ENCODE measurements at places on chromosomes 16 and 17. TPM values are rescaled to one million over a fixed set of nuclear protein-coding genes. Genes with fewer than 3 reads are reported as not detected.

The LGALS9B gene
- total RNA-seq: not detected

The RPRML gene
- not detected for total RNA-seq

The JMJD6 gene
- total RNA-seq: 65.5 TPM

The ITGB4 gene
- 1.5 TPM for total RNA-seq

The CDR2L gene
- total RNA-seq: 0.89 TPM

DNA sequence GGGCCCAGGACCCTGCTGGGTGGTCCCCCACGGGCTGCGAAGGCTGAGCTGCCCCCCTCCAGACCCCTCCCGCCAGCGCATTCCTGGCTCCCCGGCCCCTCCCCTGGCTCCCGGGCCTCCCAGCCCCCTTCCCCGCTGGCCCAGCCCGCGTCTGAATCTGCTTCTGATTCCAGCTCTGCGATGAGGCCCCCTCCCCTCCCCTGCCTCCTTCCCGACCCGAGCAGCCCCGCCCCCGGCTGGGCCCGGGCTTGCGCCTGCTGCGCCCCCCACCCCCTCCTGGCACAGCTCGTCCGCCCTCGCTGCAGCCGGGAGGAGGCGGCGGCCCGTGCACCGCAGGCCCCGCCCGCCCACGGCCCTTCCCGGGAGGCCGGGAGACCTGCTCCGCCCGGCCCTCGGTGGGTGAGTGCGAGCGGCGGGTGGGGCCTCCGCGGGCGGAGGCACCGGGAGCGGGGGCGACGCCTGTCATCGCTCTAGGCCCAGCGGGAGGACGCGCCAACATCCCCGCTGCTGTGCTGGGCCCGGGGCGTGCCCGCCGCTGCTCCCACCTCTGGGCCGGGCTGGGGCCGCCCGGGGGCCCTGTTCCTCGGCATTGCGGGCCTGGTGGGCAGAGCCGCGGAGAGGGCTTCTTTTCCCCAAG is at the start of gene NTN3:
Gene NTN3, plus strand, starts transcription at position 282 of the 637 bp plus-strand sequence. CDS start 405 bp downstream, outside the sequence.
- peak; percentile 50 for DNase-seq
- no peak within 1 kb of the TSS for H3K4me3 ChIP-seq
- no peaks in the 10 kb centered on the region for H3K36me3 ChIP-seq

GRCh38 chr16:72952404-72952803 is 95.5 kb downstream of the ZFHX3 start:
- H3K36me3 ChIP-seq: no peaks in the 10 kb centered on the region
- no peak overlapping the region for H3K4me3 ChIP-seq
- H3K4me1 ChIP-seq: no peaks in the 10 kb centered on the region

DNA sequence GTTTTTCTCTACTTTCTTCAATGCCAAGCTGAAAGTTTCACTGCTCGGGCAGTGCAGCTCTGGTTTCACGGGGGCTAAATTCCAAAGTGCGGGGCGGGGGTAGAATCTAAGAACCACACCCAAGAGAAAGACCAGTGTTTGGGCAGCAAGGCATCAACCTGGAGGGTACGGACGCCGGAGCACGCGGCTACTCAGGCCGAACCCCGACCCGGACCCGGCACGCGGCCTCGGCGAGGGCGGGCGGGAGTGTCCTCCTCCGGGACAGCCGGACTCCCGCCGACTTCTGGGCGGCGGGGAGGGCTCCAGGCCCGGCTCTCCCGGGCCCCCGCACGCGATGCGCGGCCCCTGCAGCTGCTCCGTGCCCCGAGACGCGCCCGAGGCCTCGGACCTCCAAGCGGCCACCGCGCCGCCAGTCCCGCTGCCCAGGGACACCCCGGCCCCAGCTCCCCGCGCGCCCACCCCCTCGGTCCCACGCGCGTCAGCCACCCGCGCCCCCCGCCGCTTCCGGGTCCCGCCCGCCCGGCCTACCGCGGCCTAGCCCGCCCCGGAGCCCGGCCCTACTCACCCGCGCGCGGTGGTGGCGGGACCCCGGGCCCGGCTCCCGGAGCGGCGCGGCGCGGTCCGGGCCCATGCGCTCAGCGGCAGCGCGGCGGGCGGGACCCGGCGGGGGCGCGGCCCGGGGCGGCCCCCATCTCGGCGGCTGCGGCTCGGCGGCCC is 561 bp downstream of the AXIN1 start:
- H3K36me3 ChIP-seq: peaks cover 10% of the 10 kb centered on the region
- peak overlapping the region; percentile 80 for H3K4me3 ChIP-seq
- H3K27ac ChIP-seq: peak overlapping the region; percentile 79
- H3K27me3 ChIP-seq: no peaks in the 10 kb centered on the region

- H3K4me1 ChIP-seq: no peaks in the 10 kb centered on the region
- DNase-seq: no peak
- H3K4me3 ChIP-seq: no peak overlapping the region
- peaks cover 29% of the 10 kb centered on the region for H3K27me3 ChIP-seq
- no peak overlapping the region for H3K27ac ChIP-seq
Observed at GRCh38 chr16:2364638-2365210, 24.2 kb upstream of the ABCA3 start.

- H3K4me3 ChIP-seq: no peak overlapping the region
- H3K27me3 ChIP-seq: no peaks in the 10 kb centered on the region
- no peaks in the 10 kb centered on the region for H3K4me1 ChIP-seq
- no peak overlapping the region for H3K27ac ChIP-seq
Observed at GRCh38 chr16:62741692-62742091, 705.5 kb upstream of the CDH8 start.

- H3K27me3 ChIP-seq: peaks cover 23% of the 10 kb centered on the region
- H3K36me3 ChIP-seq: no peaks in the 10 kb centered on the region
- no peak for DNase-seq
- H3K27ac ChIP-seq: no peak overlapping the region
Observed at GRCh38 chr17:49114703-49115102, 17.9 kb upstream of the B4GALNT2 start.

DNA sequence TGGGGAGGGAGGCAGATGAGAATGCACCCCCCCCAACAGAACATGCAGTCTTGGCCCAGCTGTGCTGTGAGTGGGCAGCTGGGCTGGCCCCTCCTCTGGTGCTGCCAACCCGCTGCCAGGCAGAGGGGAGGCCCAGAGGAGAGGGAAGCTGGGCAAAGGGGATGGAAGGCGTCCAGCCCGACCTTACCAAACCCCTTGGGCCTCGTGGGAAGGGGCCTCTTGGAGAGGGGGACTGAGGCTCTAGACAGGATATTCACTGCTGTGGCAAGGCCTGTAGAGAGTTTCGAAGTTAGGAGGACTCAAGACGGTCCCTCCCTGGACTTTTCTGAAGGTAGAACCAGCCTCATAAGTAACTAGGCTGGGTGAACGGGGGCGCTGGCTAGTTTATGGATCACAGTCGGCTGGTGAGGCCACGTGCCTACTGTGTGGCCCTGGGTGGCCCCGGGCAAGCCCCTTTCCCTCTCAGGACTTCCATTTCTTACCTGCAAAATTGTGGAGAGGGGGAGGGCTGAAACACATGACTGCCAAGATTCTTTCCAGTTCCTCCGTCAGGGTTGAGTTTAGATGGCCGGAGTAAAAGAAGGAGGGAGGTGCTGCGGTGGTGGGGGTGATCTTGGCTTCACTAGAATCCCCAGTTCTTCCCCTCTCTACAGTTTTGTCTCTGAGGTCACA is 857 bp upstream of the STAT5A start:
- H3K4me3 ChIP-seq: peak overlapping the region; percentile 81
- peak; percentile 74 for DNase-seq
- peak overlapping the region; percentile 92 for H3K27ac ChIP-seq
- peaks cover 66% of the 10 kb centered on the region for H3K4me1 ChIP-seq
- no peaks in the 10 kb centered on the region for H3K27me3 ChIP-seq

DNA sequence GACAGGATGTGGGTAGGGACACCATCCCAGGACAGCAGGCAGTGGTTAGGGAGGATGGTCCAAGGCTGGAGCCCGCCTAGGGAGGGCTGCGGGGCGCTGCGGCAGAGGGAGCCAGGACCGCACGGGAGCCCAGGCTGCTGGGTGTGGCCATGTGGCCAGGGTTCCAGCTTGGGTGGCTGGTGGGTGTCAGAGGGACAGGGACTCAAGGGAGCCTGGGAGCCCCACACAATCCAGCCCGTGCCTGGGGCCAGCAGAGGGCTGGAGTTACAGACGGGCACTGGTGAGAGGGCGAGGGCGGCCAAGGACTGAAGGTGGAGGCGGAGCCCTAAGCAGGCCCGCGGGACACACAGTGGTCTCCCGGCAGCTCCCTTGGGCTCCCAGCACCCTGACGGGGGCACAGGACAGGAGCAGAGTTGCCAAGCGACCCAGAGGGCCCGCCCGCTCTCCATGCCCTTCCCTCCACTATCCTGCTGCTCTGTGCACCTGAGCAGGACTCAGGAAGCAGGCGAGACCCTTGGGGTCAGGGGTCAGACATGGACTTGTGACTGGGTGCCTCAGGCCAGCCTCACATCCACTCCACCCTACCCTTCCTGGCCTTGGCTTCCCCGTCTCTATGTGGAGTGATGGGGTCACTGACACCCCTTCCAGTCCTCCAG is 7.1 kb downstream of the MRPL28 start:
- H3K27me3 ChIP-seq: peaks cover 5% of the 10 kb centered on the region
- H3K4me1 ChIP-seq: peaks cover 5% of the 10 kb centered on the region
- H3K36me3 ChIP-seq: peaks cover 6% of the 10 kb centered on the region
- no peak overlapping the region for H3K4me3 ChIP-seq
- DNase-seq: no peak

Measured in activated CD4-positive, alpha-beta T cell treated with anti-CD3 and anti-CD28 coated beads for 36 hours (primary cell).